ENCODE measurements at places on chromosomes 1 and 21.

GRCh38 chr1:182714546-182714945 is 30.2 kb upstream of the RGS8 start:
- DNase-seq: no peak

DNA sequence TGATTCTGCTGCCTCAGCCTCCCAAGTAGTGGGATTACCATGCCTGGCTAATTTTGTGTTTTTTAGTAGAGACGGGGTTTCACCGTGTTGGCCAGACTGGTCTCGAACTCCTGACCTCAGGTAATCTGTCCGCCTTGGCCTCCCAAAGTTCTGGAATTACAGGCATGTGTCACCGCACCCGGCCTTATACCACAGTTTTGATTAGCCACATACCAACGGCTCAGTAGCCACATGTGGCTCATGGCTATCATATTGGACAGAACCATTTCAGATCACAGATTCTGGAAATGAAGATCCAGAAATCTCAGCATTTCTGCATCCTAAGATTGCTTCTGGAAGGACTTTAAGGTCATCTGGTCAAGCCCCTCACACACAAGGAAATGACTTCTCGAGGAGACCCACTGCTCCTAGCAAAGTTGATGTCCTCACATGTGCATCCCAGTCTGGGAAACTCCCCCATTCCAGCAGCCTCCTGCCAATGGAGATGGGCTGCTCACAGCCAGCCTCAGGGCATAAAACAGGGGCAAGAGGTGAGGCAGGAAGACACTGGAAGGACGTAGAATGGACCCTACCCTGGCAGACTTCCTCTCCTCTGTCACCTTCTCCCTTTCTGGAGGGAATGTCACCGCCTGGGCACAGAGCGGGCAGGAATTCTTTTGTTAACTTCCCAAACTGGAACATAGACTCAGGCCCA is 17.5 kb upstream of the CITED4 start:
- DNase-seq: no peak

- no peak for DNase-seq
Measured at GRCh38 chr1:3581296-3582036, 29.8 kb downstream of the MEGF6 start.

- DNase-seq: no peak
Measured at GRCh38 chr1:28871631-28872401, 42.6 kb upstream of the EPB41 start.

- no peak for DNase-seq
Measured at GRCh38 chr1:203189951-203190352, 3.4 kb upstream of the CHI3L1 start.

GRCh38 chr1:170680428-170680827 is 16.5 kb downstream of the PRRX1 start:
- DNase-seq: no peak

GRCh38 chr1:173122958-173123852 is 72.5 kb upstream of the TNFSF18 start:
- no peak for DNase-seq

- DNase-seq: no peak
Measured at GRCh38 chr21:40120940-40121575, 253.8 kb downstream of the PCP4 start.

DNA sequence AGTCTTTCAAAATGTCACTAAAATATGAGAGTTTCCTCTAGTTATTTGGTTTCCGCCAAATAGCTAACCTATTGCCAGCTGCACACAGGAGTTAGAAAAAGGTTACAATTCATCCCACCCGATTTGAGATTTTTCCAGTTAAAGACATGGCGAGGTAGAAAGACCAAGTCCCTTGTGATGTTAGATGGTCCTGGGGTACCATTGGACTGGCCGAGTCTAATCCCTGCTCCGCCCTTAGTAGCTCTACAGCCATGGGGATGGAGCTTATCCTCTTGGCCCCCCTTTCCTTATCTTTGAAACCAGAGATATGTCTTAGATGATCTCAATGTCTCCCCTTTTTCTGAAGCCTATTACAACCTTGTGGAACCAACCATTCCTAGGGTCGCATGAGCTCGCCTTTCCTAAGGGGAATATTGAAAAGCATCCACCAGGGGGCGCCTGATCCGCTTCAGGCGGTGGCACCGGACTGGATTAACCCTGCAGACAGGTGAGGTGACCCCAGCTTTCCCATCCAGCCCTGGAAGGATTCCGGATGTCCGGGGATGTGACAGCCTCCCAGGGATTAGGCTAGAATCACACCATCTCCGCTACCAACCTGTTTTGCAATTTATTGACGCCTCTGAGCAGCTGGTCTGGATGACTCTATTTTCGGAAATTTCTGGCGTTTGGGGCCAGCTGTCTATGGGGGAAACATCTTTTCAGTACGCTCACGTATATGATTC is 68.3 kb upstream of the SIM2 start:
- peak; percentile 52 for DNase-seq

DNA sequence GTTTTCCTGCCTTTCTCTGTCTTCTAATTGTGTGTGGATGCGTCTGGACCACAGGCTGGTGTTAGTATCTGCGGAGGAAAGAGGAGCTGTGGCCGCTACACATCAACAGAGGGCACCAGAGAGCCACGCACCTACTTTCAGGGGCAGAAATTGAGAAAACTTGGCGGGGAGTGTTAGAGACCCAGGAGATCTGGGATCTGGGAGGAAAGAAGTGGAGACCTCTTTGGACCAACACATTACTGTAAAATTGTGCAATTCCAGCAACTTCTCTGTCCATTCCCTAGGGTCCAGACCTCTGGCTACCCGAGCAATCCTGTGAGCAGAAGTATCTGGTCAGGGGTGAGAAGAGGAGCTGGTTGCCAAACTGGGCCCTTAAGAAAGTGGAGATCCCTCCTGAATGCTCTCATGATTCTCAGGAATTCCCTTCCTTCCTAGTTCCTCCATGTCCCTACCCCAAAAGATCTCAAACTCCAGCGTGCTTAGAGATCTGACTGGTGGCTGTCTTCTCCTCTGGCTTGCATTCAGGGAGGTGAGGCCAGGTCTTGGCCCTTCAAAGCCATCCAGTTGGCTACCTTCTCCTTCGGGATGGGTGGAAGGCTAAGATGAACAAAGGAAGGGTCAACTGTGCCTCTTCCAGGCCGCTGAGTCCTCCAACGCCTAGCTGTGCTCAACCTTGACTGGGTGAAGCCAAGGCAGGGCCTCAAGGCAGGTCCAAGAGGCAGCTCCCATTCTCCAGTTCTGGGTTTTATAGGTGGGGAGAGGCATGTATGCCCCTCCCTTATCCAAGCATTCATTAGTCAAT is 1.2 kb upstream of the KIRREL1 start:
- DNase-seq: peak; percentile 14

- no peak for DNase-seq
Measured at GRCh38 chr21:31034378-31034777, 3.9 kb downstream of the KRTAP19-8 start.

DNA sequence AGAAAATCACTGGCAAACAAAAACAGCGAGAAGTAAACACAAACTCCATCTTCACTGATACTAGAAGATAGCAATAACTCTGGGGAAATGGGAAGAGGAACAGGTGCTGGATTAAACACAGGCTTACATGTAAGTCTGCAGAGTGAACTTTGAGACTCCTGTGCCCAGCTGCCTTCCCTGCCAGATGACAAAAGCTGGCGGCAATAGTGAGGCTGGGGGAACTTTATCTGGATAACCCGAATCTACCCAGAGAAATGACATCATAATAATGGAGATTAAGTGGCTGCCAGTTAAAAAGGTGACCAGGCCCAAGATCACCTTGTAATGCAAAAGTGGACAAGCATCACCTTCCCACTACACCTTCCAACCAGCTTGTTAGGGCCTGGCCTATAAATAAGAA is 184.5 kb downstream of the CHRM3 start:
- no peak for DNase-seq

- no peak for DNase-seq
Measured at GRCh38 chr1:203289982-203290260, 15.4 kb upstream of the BTG2 start.

DNA sequence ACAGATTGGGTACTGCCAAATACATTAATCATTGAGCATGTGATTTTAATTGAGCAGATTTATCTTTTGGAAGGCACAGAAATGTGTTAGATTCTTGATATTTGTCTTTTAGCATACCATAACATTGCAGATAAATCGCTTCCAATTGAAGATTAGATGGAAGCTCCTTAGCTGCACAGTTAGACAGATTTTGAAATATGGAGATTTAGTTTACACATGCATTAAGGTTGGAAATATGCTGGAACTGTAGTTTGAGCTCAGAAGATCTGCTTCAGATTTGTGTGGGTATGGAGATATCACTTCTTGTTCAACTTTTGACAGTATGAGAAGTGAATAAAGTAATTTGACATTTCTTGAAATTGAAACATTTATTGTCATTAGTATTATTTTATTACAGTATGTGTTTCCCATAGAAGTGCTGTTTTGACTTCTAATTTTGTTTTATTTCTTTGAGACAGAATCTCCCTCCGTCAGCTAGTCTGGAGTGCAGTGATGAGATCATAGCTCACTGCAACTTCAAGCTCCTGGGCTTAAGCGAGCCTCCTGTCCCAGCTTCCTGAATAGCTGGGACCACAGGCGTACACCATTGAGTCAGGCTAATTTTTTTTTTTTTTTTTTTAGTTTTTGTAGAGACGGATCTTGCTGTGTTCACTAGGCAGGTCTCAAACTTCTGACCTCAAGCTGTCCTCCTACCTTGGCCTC is 29.1 kb downstream of the THRAP3 start:
- no peak for DNase-seq

- peak; percentile 27 for DNase-seq
Measured at GRCh38 chr1:163315773-163316374, 5.9 kb upstream of the NUF2 start.

DNA sequence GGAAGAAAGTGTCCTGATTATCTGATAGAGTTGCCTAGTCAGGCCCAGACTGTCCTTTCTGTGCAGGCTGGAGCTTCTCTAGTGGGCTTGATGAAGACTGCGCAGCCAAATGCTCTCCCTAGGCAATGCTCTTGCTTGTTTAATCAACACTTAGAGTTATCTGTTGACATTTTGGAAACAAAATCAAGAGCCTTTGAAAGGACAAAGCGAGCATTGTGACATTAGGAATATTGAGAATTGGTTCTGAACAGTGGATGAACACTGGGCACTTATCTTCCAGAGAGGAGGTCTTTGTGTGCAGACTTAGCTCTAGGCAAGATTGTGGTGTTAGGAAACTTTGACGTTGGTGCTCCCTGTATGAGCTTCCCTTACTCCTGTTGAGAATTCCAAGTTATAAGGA is 94.5 kb downstream of the DNTTIP2 start:
- DNase-seq: no peak

DNA sequence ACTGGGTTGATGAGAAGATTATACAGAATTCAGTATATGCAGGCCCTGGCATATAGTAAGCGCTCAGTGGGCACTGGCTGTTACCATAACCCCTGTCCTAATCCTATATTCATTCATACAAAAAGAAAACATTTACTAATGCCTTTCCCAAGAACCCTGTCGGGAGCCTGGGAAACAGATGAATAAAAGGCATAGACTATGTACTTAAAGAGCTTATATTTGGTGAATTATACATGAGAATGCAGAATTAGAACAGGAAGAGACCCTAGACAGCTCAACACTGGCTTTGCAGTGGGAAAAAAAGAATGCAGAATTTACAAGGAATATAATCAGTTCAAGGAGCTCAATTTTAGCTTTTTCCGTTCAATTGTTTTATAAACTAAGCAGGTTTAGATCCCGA is 10.9 kb downstream of the AK2 start:
- DNase-seq: no peak

- DNase-seq: no peak
Measured at GRCh38 chr1:60386249-60386648, 312.7 kb upstream of the C1orf87 start.

DNA sequence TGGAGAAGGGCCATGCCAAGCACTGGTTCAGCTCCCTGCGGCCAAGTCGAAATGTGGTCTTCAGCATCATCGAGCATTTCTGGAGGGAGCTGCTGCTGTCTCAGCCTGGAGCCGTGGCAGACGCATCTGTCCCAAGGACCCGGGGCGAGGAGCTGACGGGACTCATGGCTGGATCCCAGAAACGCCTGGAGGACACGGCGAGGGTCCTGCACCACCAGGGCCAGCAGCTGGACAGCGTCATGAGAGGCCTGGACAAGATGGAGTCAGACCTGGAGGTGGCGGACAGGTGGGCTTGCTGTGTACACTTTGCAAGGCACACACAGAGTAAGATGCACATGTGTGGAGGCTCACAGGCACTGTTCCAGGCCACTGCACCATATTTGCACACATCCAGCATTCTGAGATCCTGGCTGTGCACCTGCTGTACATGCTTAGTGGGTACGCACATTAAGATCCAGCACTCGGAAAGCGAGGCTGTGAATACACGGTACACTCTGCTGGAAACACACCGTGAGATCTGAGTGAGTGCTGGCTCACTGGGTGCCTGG is 12.8 kb downstream of the SNAP47 start:
- DNase-seq: no peak

All from activated T-cell treated with anti-CD3 and anti-CD28 coated beads for 4 hours (primary cell).